Right kidney (tissue), 9 donors: ENCODE measurements at places on chromosomes 6 and 20.

GRCh38 chr20:50230871-50231560 lies 40.4 kb downstream of the CEBPB start:
- no peak for DNase-seq

- DNase-seq: no peak
Observed at GRCh38 chr20:32449890-32450401, 91.8 kb downstream of the ASXL1 start.

DNA sequence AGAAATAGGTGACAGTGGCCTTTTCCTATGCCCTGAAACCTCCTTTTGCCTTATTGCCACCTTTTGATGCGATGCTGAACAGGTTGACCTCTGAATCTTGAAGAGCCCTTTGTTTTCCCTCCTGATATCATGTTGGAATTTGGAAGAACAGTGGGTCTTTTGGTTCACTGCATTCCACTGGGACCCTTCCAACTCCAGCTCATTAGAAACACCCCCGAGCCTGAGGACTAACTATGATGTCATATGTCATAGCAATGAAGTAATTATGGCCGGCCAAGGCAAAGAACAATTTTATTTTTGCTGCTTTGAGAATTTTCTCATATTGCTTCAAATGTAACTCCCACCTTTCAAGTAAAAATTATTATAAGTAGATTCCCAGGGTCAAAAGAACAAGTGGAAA lies 353.4 kb upstream of the JAG1 start:
- DNase-seq: no peak

DNA sequence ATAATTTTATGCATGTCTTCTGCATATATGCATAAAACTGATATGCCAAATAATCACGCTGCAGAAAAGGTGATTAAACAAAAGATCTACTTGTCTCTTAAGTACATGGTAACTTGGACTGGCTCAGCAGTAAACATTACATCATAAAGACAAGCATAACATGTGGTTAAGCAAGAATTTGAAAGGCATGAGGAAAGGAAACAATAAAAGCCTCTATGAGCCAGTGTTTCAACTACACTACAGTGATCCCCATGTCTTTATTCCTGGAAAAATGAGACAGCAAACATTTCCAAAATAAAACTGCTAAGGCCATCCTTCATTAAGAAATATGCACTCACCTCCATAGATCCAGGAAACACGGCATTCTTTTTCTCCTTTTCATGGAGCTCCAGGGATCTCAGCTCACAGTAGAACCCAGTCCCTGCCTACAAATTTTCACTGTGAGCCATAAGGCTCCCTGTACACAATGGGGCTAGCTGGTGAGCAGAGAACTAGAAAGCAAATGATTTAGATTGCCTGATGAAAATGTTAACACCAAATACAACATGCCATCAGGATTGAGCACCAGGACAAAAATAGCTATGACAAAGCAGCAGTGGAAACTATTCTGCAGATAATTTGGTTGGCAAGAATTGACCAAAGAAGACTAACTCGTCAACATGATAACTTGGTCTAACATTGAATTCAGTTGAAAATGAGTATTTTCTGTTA lies 156.1 kb downstream of the COL21A1 start:
- DNase-seq: no peak

DNA sequence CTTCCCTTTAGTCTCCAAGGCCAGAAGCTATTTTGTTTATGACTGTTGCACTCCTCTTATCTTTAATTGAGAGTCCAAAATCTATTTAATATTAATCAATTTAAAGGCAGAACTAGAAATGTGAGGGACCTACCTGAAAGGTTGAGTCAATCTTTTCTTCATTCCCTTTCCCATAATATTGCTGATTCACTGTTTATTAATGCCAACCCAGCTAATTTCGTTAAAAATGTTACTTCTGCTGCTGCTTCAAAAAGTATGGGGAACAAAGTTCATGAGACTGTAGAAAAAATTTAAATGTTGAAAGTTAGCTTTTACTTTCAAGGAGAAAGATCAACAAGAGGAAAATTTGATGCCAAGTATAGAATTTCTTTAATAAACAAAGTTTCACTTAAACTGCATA lies 365.3 kb downstream of the TENT5A start:
- DNase-seq: no peak

DNA sequence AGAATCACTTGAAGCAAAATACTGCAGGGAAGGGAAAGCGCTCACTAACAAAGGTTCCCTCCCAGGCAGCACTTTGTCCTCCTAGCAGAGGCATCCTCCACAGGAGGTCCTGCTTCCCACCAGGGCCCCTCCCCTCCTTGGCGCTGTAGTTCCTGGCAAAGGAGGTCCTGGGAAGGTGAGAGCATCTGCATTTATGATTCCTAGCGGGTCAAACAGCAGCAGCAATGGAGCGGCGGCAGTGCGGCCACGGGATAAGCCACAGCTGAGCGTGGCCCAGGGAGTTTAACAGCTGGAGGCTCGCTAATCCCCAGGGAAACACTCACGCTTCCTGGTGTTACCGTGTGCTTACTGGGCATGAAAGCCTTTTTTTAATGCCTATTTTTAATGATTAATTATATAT lies 185.8 kb downstream of the TTLL2 start:
- no peak for DNase-seq

- no peak for DNase-seq
Observed at GRCh38 chr6:7730784-7731227, 4.9 kb downstream of the BMP6 start.

DNA sequence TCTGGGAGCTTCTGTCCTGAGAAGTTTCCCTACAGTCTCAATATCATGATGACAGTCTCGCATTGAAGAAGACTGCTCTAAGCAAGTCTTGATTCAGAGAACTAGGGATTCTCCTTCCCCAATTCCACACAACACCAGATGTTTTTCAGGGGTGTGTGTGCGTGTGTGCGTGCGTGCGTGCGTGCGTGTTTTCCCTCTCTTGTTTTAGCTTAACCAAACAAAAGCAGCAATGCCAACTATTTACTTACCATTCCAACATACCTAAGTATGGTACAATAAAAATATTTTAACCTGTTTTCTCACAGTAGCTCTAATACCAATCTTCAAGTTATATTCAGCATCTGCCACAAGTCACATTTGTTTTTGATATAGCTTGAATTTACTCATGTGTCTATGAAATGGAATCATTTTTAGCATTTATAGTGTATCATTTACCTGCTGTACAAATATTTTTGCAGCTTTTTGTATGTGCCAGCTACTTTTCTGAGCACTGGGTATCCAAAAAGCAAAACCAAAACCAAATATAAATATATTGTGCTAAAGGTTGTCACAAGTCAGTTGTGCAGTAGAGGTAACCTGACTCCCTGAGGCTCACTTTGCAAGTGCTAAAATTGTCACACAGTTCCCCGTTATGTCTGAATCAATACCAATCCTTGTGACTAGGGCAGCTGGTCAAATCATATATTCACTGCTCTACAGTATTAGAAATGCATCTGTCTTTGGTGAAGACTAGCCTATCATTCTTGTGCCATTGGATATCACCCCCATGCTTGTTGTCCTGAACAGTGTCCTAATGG lies 21.7 kb upstream of the MYLIP start:
- DNase-seq: no peak

- no peak for DNase-seq
Observed at GRCh38 chr6:72787391-72788031, 165.6 kb downstream of the KCNQ5 start.
